Upper lobe of right lung (tissue), 1 donor: ENCODE measurements at places on chromosomes 2 and 18. TPM values are rescaled to one million over a fixed set of nuclear protein-coding genes. Genes with fewer than 3 reads are reported as not detected.

The FSHR gene
- total RNA-seq = not detected

The NOSTRIN gene
- total RNA-seq = 70.0 TPM

The ERBB4 gene
- total RNA-seq = 22.6 TPM

The LCT gene
- total RNA-seq = not detected

The SH2D6 gene
- 1.0 TPM for total RNA-seq

The POTEI gene
- total RNA-seq = not detected

DNA sequence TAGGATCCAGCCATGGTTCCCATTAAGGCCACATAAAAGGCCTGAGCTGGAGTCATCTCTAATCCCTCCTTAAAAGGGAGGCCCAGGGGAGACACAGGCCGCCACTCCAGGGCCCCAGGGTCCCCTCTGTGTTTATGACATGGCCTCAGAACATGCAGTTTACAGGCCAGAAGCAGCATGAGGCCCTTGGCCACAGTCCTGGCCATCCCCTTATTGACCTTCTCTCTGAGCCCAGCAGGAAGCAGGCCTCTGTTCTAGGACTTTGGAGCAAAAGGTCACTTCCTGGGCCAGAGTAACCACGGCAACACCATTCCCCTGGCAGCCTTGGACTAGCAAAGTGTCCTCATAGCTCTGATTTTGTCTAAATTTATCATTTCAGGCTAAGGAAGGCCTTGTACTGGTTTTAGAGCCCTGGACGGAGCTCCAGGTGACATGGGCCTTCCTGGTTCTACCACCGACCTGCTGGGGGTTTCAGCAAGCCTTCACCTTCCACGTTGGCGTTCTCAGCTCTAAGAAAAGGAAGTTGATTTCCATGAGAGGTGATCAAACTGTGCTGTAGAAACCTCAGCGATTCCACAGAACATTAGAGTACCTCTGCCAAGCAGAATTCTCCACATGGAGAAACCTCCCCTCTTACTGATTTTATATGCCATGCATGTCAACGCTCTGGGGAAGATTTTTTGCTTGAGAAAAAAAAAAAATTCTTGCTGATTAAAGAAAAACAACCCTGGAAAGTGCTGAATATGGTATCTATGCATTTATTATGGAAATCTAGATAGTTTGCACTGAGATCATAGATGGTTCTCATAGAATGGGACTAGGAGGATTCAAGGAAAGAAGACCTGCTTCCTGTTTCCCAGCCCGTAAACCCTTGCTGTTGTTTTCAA lies 53.7 kb downstream of the HS1BP3 start:
- H3K36me3 ChIP-seq = no peaks in the 10 kb centered on the region
- peak overlapping the region; percentile 87 for H3K27ac ChIP-seq
- no peak overlapping the region for H3K4me3 ChIP-seq
- H3K27me3 ChIP-seq = no peaks in the 10 kb centered on the region

DNA sequence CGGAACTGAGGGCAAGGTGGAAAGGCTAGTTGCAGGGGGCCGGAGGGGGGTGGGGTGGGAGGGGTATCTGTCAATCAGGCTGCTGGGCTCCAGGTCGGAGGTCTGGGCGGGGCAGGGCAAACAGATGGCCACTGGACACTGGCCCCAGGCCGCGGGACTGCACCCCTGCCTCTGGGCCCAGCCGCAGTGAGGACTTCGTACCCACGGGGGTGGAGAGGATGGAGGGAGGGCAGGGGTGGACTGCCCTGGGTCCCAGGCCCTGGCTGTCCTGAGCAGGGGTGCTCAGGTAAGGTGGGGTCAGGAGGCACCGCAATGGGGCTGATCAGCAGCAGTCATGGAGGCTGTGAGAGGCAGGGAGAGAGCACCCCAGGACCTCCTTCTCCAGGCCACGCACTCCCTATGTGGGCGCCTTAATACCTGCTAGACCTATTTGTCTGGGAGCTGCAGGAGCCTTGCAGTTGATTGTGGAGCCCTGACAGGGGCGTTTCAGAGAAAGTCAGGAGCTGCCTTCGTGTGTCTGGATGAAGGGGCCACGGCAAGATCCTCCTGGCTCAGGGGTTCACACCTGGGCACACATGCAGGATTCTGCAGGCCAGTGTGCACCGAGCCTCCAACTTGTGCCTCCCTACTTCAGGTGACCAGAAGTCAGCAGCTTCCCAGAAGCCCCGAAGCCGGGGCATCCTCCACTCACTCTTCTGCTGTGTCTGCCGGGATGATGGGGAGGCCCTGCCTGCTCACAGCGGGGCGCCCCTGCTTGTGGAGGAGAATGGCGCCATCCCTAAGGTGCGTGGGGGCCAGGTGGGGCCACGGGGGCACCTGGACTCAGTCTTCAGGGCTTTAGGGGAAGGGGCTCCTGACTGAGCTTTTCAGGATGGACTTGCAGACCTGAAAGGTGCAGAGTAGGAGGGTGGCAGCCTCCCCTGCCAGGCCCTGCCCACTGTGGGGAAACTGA lies 1.5 kb downstream of the CTDSP1 start:
- DNase-seq = peak; percentile 81
- no peaks in the 10 kb centered on the region for H3K27me3 ChIP-seq
- peaks cover 41% of the 10 kb centered on the region for H3K36me3 ChIP-seq
- peak overlapping the region; percentile 79 for H3K4me3 ChIP-seq

GRCh38 chr18:48569139-48569914 lies 30.5 kb downstream of the CTIF start:
- H3K4me3 ChIP-seq = no peak overlapping the region
- no peaks in the 10 kb centered on the region for H3K27me3 ChIP-seq
- H3K4me1 ChIP-seq = peaks cover 8% of the 10 kb centered on the region
- H3K36me3 ChIP-seq = no peaks in the 10 kb centered on the region
- no peak overlapping the region for H3K27ac ChIP-seq
- DNase-seq = no peak

DNA sequence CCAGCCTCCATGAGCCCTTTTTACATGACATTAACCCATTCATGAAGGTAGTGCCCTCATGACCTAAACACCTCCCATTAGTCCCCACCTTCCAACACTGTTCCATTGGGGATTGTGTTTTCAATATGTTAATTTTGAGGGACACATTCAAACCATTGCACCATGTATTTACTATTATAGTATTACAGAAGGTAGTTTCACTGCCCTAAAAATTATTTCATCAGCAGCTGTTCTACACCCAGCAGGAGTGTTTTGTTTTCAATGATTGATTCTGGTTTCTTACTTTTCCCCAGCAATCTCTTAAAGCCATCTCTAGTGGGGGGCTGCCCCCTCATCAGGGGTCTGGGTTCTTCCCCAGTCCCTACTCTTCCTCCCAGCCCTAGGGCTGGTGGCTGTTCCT lies 71.9 kb downstream of the CERS6 start:
- no peak for DNase-seq
- no peak overlapping the region for H3K27ac ChIP-seq
- peaks cover 4% of the 10 kb centered on the region for H3K4me1 ChIP-seq
- no peaks in the 10 kb centered on the region for H3K36me3 ChIP-seq
- no peaks in the 10 kb centered on the region for H3K27me3 ChIP-seq

DNA sequence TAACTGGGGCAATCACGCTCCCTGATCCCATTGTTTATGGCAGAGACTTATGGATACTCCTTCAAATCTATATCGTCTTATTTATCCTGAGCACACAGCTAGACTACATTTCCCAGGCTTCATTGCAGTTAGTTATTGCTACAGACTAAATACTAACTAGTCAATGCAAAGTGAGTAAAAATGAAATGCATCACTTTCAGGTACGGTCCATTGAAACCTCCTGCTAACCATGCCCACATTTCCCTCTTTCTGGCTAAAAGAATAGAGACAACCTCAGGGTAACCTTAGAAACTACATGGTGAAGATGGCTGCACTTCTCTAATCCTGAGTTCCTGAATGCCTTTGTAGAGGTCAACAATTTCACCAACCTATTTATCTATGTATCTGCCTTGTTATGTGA lies 437.4 kb downstream of the EPHA4 start:
- no peaks in the 10 kb centered on the region for H3K27me3 ChIP-seq
- DNase-seq = no peak
- H3K4me1 ChIP-seq = no peaks in the 10 kb centered on the region
- no peak overlapping the region for H3K27ac ChIP-seq
- H3K36me3 ChIP-seq = no peaks in the 10 kb centered on the region
- no peak overlapping the region for H3K4me3 ChIP-seq

DNA sequence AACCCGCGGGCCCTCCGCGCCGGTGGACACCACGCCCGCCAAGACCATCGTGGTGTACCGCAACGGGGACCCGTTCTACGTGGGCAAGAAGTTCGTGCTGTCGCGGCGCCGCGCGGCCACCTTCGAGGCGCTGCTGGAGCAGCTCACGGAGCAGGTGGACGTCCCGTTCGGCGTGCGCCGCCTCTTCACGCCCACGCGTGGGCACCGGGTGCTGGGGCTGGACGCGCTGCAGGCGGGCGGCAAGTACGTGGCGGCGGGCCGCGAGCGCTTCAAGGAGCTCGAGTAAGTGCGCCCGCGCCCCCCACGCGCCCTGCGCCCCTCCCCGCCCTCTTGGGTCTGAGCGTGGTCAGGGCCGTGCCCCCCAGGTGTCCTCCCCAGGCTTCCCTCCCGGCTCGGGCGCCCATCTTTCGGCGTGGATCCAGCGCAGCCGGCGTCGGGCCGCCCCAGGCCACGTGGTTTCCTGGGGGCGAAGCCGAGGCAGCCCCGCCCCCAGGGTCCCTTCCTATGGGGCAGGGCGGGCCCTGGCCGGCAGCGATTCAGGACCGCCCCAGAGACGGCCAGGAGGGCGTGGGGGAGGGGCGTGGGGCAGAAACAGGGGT lies 481 bp downstream of the DCDC2C start:
- DNase-seq = no peak
- H3K36me3 ChIP-seq = no peaks in the 10 kb centered on the region
- H3K4me1 ChIP-seq = no peaks in the 10 kb centered on the region
- H3K27me3 ChIP-seq = peaks cover 55% of the 10 kb centered on the region

DNA sequence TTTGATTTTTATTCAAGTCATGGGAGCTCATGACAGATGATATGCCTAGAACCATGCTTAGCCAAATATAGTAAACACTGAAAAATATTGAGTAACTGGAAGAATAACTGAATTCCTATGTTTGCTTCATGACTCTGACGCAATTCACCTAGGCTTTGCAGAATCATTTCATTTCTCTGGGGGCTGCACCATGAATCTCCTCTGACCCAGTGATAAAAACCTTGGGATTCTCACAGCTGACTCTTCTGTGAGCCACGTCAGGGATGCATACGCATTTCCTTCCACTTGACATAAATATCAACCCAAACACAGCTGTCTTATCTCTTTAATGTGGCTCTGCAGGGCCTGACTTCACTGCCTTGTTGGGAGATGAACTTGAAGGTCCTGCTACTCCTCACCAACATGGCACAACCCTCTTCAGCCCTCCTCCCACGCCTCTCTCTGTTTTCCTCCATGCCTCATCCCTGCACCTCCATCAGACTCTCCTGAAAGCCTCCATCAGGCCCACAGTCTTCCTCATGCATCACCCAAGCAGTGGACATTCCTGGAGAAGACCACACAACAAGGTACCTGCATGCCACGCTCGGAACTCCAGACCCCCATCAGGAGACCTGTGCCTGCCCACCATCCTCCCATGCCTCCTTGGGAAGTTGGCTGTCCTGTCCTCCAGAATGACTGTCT lies 29.8 kb downstream of the COL6A3 start:
- H3K27me3 ChIP-seq = no peaks in the 10 kb centered on the region
- H3K27ac ChIP-seq = no peak overlapping the region
- no peak overlapping the region for H3K4me3 ChIP-seq
- DNase-seq = no peak
- peaks cover 15% of the 10 kb centered on the region for H3K36me3 ChIP-seq

GRCh38 chr2:234240917-234241316 lies 190.4 kb downstream of the SPP2 start:
- H3K4me3 ChIP-seq = no peak overlapping the region
- no peak for DNase-seq
- H3K36me3 ChIP-seq = no peaks in the 10 kb centered on the region
- H3K27ac ChIP-seq = no peak overlapping the region
- no peaks in the 10 kb centered on the region for H3K27me3 ChIP-seq

DNA sequence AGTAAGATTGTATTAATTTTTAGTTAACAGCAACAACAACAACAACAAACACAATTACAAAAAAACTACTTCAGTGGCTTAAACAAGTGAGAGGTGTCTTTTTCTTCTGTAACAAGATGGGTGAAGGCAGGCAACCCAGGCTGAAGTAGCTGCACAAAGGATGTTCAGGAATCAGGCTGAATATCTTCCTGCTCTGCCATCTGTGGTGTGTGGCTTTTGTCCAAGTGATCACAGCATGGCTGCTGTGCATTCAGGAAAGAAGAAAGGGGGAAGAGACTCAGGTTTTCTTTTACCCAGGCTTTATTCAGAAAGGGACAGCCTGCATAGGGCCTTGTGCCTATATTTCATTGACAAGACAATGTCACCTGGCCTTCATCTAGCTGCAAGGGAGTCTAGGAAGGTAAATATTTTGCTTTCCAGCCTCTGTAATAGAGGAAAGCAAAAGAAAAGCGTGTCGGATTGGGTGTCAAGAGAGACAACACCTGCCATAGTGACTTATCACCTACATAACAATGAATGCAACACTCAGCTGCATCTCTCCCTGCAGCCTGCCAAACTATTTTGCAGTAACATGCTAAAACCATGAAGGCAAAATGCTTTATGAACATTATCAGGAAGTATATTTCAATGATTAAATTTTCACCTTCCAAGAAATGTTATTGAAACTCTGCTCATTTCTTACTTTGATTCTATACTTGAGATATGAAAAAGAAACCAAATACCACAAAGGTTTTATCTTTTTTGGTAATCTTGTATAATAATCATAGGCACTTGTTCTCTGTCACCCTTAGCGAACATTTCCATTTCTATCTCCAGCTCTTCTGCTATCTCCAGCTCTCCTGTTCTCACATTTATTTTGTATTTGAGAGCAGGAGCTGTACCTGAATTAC lies 14.6 kb downstream of the G6PC2 start:
- H3K4me1 ChIP-seq = peaks cover 3% of the 10 kb centered on the region
- H3K4me3 ChIP-seq = no peak overlapping the region
- no peak for DNase-seq
- H3K36me3 ChIP-seq = no peaks in the 10 kb centered on the region
- H3K27ac ChIP-seq = no peak overlapping the region

- no peaks in the 10 kb centered on the region for H3K4me1 ChIP-seq
- H3K27me3 ChIP-seq = no peaks in the 10 kb centered on the region
- H3K27ac ChIP-seq = no peak overlapping the region
- no peaks in the 10 kb centered on the region for H3K36me3 ChIP-seq
- no peak overlapping the region for H3K4me3 ChIP-seq
Measured at GRCh38 chr2:239616729-239617128, 215.9 kb upstream of the HDAC4 start.

GRCh38 chr2:139684286-139684860 lies 904.2 kb upstream of the NXPH2 start:
- DNase-seq = no peak
- no peaks in the 10 kb centered on the region for H3K4me1 ChIP-seq
- no peak overlapping the region for H3K4me3 ChIP-seq

DNA sequence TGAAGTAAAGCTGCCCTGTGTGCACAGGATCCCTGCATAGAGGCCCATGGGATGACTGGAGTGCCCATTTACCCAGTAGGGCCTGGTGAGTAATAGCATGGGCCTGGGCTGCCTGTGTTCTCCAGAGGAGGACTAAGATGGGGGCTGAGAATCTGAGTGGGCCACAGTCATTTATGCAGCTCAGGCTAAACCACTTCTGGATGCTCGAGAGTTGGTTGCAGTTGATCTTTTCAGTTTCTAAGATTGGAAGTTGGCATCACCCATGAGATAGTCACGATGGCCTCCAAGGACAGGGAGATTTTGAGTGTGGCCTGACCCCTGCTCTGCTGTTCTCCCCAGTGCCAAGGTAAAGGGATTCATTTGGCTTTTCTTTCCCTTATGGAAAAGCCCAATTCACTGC lies 179.1 kb upstream of the SPRED2 start:
- no peak overlapping the region for H3K4me3 ChIP-seq
- no peaks in the 10 kb centered on the region for H3K4me1 ChIP-seq
- no peaks in the 10 kb centered on the region for H3K36me3 ChIP-seq
- no peaks in the 10 kb centered on the region for H3K27me3 ChIP-seq
- no peak overlapping the region for H3K27ac ChIP-seq
